NCI-H446 treated with DMSO at 0.1 percent for 48 hours (cell line): ENCODE measurements at places on chromosomes 5 and 9.

- peak; percentile 21 for DNase-seq
These were observed 3.5 kb downstream of the PAM start for GRCh38 chr5:102758576-102758975.

- no peak for DNase-seq
These were observed 2.1 kb upstream of the CAMK2A start for GRCh38 chr5:150291388-150292385.

GRCh38 chr5:4384649-4385048 is 755.5 kb upstream of the ADAMTS16 start:
- DNase-seq = no peak

- DNase-seq = no peak
These were observed 54.4 kb downstream of the KCNN2 start for GRCh38 chr5:114416254-114416653.

GRCh38 chr9:108205276-108205675 is 650.5 kb downstream of the ACTL7B start:
- DNase-seq = no peak

- peak; percentile 82 for DNase-seq
These were observed 29.5 kb upstream of the LHFPL2 start for GRCh38 chr5:78677777-78678668.

DNA sequence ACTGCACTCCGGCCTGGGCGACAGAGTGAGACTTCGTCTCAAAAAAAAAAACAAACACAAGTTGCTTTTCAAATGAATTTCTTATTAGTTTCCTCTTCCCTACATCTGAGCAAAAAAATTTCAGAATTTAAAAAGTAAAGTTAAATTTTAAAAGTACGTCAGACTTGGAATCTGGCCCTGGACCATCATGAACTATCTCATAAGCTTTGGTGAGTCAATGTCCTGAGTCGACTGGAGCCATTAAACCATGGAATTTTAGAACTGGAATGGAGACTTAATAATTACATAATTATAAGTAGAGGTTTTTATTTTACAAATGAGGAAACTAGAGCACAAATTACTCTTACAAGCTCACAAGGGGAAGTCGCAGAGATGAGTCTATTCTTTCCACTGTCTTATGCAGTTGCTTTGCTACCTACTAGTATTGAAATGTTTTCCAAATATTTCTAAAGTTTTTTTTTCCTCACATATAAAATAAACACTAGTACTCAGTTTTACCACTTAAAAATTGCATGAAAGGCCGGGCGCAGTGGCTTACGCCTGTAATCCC is 98.0 kb upstream of the ZNF608 start:
- no peak for DNase-seq

DNA sequence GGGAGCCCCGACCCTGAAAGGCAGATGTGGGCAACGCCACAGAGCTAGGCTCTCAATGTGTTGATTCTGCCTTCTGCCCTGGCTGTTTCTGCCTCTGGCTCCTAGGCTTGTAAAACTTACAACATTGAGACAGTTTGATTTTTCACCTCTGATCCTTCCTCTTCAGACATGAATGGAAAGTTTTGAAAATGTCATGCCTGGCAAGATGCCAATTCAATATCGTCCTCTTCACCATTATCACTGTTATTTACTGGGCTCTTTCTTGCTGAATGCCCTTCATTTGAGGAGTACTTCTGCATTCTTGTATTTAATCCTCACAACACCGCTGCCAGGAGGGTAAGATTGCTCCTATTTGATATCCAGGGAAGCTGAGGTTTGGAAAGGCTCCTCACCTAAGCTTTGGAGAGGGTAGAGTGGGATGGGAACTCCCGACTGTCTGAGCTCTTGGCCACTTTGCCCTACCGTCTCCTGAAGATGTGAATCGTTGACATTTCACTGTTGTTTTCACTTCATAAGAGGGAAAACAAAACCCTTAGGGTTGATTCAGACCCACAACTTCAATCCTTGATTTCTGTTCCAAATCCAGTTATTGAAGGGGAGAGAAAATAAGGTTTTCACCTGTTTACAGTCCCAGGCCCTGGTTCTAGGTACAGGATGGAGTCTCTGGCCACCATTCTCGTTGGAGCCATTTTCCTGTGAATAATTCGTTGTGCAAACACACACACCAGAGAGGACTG is 12.7 kb upstream of the FGF1 start:
- DNase-seq = no peak

GRCh38 chr5:52685566-52685965 is 102.2 kb upstream of the ITGA1 start:
- DNase-seq = no peak

DNA sequence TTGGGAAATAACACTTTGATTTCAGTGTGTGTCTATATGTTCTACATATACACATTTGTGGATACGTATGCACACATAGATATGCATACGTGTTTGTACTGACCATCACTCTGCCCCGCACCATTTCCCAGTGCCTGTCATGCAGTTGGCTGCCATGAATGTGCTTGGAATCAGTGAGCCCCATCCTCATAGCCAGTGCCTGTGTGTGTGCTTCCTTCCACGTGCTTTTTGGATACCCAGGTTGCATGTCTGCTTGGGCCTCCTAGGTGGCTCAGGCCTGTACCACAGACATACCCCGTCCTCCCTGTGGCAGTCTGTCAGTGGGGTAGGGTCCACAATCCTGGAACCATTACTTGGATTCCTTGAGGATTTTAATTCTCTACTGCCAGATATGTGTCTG is 243.6 kb downstream of the FANCC start:
- no peak for DNase-seq

DNA sequence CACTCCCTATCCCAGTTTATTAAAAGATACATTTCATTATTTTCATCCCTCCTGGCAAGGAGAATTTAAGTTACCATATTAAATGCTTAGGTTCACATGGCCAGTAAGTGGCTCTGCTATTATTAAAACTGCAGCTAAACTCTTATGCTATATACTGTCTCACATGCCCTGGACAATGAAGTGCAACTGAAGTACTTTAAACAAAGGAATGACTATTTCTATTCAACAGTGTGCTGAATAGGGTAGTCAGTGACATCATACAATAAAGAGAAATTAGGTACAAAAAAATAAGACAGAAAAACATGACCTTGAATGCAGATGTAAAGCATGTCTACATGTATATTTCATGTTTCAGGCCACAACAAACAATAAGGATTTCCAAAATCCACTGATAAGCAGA is 282.6 kb upstream of the SMC2 start:
- DNase-seq = no peak

- no peak for DNase-seq
These were observed 83.7 kb downstream of the C5orf15 start for GRCh38 chr5:133884569-133885311.

- no peak for DNase-seq
These were observed 261.0 kb downstream of the SEMA5A start for GRCh38 chr5:9284781-9285307.

GRCh38 chr5:179954434-179954833 is 46.7 kb upstream of the TBC1D9B start:
- DNase-seq = no peak

DNA sequence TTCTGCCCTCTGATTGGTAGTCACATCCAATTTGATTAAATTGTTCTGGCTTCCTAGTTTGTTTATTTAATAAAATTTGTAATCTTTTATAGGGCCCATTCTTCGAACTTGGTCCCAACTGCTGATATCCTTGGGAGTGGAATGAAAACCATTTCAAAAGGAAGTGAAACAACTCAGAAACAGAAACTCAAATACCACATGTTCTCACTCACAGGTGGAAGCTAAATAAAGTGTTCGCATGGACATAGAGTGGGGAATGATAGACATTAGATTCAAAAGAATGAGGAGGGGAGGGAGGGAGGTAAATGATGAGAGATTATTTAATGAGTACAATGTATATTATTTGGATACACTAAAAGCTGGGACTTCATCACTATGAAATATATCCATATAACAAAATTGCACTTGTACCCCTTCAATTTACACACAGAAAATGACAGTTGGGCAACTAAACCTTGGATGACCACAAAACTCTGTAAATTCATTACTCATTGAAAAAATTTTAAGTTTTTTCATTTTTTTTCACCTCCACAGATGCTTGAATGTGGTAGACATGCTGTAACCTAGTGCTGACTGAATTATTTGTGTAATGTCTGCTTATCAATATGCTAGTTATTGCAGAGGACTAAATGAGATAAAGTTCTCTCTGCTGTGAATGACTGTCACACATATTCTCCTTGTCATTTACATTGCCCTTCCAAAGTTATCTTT is 16.0 kb downstream of the ATP10B start:
- no peak for DNase-seq

DNA sequence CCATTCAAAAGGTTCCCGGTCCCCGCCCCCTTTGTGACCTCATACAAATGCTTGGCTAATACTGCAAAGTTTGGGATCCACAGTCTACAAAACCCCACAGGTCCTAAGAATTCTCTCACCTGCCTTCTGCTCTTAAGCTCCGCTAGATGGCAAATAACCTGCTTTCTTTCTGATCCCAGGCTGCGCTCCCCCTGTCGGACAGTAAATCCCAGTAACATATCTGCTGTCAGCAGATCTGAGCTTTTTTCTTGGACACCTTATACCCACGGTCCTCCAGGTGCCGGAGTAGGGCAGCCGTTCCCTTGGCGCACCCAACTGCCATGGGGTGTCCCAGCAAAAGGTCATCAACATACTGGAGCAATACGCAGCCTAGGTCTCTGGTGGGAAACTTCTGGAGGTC is 39.0 kb upstream of the PPP1R26 start:
- no peak for DNase-seq

DNA sequence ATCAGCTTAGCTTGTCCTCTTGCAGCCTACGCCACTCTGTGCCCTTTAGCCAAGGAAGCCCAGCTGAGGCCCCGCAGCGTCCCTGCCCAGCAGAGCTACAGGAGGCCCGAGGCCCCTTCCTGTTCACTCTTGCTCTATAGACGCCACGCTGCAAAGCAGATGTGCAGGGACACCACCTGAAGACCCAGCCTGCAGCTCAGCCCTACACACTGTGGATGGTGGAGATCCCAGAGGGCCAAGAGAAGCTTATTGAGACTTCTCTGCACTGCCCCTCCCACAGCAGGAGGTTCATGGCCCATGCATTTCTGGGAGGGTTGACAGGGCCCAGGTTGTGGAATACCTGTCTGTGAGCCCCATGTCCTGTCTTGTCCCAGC is 33.6 kb downstream of the IRF1 start:
- no peak for DNase-seq

GRCh38 chr9:107260437-107261081 is 22.5 kb upstream of the RAD23B start:
- DNase-seq = no peak

GRCh38 chr9:37430841-37431597 is 8.5 kb downstream of the GRHPR start:
- no peak for DNase-seq

DNA sequence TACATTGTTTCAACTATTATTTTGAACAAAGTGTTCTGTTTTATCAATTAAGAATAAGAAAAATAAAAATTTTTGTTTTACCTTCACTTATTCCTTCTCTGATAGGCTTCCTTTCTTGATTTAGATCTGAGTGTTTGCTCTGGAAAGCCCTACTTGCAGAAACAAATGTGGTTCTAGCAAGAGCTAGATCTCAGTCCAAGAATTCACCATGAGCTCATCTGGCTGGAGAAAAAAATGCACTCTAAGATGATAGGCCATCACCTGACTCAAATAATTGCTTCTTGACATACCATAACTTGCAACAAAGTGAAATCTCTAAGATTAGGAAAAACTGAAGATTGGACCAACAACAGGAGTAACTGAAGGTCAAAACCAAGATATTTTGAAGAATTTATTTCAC is 6.3 kb upstream of the RLN2 start:
- no peak for DNase-seq

DNA sequence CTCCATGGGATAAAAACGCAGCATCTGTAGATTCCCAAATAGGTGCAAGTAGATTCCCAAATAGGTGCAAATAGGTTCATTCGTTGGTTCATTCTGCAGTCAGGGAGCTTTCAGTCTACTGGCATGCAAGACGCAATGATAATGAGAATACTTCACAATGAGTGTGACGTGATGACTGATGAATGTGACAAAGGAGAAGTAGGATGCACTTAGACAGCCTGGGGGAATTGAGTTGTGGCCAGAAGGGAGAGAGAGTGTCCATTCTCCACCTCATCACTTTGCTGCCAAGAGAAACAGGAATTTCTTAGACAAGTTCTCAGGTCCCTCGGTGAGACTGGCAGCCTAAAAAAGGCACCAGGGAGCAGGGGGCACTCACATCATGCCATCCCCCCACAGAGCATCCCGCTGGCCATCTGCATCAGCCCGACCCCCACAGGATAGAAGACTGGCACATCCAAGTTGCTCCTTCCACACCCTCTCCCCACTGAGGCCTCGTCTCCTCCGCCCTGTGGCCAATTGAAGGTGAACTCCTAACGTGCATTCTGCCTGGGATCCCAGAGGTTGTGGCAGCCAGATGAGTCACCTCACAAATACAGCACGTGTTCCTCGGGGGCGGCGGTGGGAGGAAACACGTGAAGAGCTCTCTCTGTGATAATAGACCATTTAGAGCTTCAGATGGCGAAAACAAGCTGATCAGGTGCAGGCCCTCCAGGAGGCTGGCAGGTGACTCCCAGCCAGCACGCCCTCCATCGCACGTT is 19.9 kb upstream of the KCNIP1 start:
- DNase-seq = no peak

- DNase-seq = no peak
These were observed 48.6 kb downstream of the SHB start for GRCh38 chr9:38020151-38021076.

DNA sequence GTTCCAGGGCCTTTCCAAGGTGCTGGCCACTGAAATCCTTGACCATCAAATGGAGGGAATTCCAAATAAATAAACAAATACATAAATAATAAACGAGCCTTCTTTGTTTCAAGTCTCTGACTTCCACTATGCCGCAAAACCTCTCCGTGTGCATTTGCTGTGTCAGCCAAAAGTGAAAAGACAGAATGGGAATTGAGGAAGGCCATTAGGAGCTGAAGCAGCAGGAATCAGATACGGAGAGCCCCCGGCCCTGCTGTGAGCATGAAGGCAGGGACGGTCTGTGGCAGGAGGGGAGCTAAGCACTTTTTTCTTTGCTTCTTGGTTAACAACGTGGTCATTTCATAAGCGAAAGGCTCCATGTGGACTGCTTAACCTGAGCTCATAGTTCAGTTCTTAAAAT is 26.1 kb downstream of the PLPPR1 start:
- DNase-seq = no peak

GRCh38 chr9:72931437-72931836 is 21.4 kb downstream of the ALDH1A1 start:
- DNase-seq = no peak

- no peak for DNase-seq
These were observed 19.2 kb downstream of the WNK2 start for GRCh38 chr9:93203026-93203717.

- DNase-seq = no peak
These were observed 1171.6 kb upstream of the CDH18 start for GRCh38 chr5:21159510-21160059.

DNA sequence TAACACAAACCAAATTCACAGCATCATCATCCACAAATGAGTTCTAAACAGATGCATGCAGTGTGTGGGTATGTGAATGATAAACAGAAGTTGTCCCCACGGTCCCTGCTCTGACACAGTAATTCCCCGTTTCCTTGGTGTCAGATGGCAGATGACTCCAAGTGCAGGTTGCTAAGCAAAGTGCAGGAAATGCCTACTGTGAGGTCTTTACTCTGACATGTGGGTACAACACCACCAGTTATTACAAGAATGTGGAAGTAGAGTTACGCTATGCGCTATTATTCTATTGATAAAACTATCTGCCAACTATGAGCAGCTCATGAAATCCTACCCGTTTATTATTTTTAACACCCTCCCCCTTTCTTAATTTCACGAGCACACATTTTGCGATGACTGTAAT is 448.9 kb downstream of the BNC2 start:
- no peak for DNase-seq
